ENCODE measurements at places on chromosomes 11 and 22.

- no peak for DNase-seq
These were observed 19.8 kb upstream of the TIMP3 start for GRCh38 chr22:32781695-32782094.

- DNase-seq = no peak
These were observed 29.4 kb downstream of the LRP5 start for GRCh38 chr11:68341557-68342458.

GRCh38 chr11:59187587-59187986, 15.7 kb downstream of the DTX4 start:
- no peak for DNase-seq

- DNase-seq = no peak
These were observed 60.4 kb downstream of the ST3GAL4 start for GRCh38 chr11:126415669-126416420.

- peak; percentile 64 for DNase-seq
These were observed 16.9 kb downstream of the UPB1 start for GRCh38 chr22:24512043-24512442.

- DNase-seq = peak; percentile 92
These were observed 24.4 kb downstream of the P2RY2 start for GRCh38 chr11:73242251-73243092.

DNA sequence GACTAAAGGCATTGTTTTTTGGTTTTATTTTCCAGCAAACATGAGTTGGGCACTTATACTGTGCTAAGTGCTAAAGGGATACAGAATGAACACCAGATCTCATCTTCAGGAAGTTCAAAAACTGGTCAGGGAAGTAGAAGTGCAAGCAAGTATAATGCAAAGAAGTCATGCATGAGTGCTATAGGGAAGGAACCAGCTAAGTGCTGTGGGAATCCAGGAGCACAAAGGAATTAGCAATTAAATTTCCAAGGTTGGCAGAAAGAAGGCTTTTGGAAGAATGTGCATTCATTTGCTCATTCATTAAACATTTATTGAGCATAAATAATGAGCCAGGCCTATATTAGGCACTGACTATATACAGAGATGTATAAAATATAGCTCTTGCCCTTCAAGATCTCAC, 143.7 kb upstream of the ARHGAP42 start:
- no peak for DNase-seq

GRCh38 chr11:61339490-61339878, 6.5 kb downstream of the TKFC start:
- DNase-seq = no peak

GRCh38 chr11:27898166-27898565, 197.9 kb upstream of the BDNF start:
- DNase-seq = no peak

- no peak for DNase-seq
These were observed 33.1 kb upstream of the ADORA2A start for GRCh38 chr22:24394254-24394653.

DNA sequence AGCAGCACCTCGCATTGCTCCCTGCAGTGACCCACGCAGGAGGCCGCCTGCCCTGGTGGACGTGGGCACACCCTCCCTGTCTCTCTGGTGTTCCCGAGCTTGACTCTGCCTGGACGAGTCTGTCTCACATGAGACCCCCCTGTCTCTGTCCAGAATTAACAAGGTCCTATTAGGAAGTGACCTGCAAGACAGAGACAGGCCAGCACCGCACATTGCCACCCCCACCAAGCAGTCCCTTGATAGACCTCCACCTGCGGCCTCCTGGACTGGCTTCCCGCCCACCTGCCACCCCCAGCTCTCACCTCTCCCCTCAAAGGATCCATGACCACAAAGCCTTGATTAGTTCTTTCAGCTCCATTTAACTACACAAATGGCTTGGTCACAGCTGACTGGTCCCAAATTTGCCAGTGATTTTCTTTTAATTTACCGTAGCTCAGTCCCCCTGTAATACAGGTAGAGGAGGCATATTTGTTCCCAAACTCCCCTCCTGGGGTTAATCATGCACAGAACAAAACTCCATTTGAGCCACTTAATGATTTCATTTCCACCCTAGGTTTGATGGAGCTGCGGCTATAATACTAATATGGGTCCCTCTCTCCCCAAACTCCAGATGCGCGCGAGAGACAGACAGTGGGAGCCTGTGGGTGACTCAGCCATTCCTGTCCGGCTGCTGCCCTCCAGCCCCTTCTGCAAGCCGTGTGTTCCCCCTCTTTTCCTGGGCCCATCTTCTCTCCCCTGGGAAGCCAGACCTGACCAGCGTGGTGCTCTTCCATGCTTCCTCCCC, 11.2 kb downstream of the SPATA19 start:
- peak; percentile 37 for DNase-seq

DNA sequence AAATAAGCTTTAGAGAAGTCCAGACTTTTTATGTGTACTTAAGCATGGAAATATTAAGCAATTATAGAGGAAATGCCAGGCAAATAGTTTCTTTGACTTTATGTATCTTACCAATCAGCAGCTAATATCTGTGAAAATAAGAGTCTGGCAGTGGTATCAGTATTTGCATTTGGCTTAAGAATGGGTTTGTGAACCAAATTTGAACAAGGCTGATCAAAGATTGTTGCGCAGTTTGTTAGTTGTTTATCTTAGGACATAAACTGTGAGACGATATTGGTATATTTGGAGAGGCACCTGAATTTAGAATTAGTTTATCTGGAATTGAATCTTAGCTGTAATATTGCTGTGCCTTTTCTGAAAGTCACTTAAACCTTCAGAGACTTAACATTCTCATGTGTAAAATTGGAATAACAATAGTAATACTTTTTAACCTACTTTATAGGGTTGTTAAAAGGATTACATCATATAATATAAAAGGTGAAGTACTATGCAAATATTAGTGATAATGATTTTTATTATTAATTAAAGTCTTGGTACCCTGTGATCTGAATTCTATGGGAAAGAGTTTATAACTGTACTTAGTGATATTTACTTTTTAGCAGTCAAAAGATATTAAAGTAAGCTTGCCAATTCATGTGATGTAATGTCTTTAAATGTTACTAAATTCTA, 66.4 kb downstream of the DYNC2H1 start:
- DNase-seq = no peak

- DNase-seq = no peak
These were observed 983.3 kb downstream of the OPCML start for GRCh38 chr11:132549001-132549400.

GRCh38 chr11:45896422-45896984, 10.6 kb downstream of the FREY1 start:
- no peak for DNase-seq

GRCh38 chr11:72617080-72617762, 57.0 kb downstream of the PDE2A start:
- DNase-seq = no peak

GRCh38 chr22:46935506-46936377, 173.3 kb downstream of the TBC1D22A start:
- DNase-seq = no peak

DNA sequence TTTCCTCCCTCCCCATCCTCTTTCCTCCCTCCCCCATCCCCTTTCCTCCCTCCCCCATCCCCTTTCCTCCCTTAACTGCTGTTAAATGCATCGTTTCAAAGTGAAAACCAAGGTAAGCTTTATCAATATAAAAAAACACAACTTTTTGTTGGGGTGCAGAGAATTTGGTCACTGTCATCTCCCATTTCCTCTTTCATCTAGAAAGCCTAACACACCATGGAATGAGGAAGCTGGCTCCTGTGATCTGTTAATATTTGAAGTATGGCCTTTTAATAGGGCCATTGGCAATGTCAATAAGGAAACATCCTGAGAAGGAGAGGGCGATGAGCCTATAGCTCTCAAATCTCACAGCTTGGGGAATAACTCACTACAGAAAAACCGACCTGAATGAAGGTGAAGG, 7.0 kb downstream of the EXPH5 start:
- no peak for DNase-seq

DNA sequence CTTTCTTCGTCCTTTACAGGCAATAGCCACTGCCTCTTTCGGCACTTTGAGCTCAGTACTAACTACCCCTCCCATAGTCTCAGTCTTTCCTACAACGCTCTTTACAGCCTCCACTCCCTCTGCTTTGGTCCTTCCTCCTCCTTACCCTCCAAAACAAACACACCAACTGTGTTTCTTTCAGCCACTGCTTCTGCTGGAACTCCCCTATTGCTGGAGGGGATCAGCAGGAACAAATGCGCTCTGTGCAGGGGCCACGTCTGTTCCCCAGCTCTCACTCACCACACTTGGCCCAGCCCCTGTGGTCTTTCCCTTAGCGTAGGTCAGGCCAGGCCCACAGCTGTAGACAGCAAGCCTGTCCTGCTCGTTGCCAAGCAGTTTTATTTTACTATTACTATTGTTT, 42.3 kb downstream of the PC start:
- DNase-seq = no peak

- DNase-seq = no peak
These were observed 26.7 kb upstream of the TOLLIP start for GRCh38 chr11:1335811-1336761.

- no peak for DNase-seq
These were observed 19.4 kb downstream of the NFAM1 start for GRCh38 chr22:42412744-42413333.

- no peak for DNase-seq
These were observed 187.5 kb downstream of the SWAP70 start for GRCh38 chr11:9851366-9851765.

DNA sequence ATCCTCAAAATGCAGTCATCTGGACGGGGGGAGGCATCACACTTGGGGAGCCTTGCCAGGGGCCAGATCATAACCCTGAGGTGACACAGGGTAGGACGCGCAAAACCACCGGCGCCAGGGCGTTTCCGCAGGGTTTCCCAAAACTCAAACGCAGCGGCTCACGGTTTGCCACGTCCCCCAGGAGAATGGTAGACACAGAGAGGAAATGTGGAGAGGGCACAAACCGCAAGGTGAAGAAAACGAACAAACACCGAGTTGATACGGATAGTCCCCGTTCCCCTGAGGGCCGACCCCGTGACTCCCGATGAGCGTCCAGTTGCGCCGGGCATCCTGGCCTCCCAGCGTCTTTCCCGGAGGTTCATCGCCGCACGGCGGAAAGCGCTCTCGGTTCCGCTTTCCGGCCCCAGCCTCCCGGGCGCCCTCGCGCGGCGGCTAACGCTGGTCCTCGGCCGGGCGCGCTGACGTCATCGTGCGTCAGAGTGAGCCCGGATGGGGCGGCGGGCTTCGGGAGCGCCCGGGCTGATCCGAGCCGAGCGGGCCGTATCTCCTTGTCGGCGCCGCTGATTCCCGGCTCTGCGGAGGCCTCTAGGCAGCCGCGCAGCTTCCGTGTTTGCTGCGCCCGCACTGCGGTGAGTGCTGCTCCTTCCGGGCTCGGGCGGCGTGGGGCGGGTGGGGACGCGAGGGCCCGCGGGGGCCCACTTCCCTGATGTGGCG, at the start of gene BIRC2:
Gene BIRC2, plus strand, starts transcription at position 467 of the 714 bp plus-strand sequence. CDS start 2,641 bp downstream, outside the sequence.
- DNase-seq = peak; percentile 100

DNA sequence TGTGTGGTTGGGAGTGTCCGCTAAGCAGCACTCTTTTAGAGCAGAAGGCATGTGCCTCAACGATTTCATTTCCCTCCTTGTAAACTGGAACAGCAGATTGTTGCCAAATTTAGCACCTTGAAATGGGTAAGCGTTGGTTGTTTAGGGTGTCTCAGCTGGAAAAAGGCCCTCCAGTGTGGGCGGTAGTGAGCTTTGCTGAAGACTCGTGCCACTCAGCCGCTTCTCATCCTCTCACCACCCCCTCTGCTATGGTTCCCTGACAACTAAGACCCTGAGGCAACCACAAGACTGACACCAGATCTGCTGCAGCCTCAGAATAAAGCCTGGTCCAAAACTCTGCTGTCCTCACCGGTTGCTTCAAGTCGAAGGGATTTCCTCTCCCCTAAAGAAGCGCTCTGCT, 9.9 kb upstream of the FERMT3 start:
- DNase-seq = no peak

DNA sequence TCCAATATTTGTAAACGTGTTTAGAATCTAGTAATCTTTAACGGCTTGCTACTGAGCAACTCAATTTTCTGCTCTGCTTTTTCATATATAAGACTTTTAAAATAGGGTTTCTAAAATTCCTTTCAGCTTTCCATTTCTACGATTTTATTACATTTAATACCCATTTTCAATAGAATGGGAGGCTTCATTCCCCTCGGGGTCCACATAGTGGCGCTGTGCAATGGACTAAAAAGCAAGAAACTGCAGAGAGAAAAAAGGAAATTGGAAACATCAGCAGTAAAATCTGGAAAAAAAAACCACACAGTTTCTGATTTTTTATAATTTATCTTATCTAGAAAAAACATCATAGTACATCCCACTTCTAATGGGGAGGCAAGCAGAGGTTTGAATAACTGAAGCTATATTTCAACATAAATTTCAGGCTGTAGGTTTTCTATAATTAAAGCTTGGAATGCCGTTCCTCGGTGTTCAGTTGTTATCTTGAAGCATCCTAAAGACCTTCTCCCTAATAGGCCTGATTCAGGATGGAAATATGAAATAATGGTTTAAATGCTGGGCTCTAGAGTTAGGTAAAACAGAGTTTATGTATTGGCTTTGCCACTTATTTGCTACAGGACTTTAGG, 18.7 kb upstream of the JHY start:
- DNase-seq = peak; percentile 68

DNA sequence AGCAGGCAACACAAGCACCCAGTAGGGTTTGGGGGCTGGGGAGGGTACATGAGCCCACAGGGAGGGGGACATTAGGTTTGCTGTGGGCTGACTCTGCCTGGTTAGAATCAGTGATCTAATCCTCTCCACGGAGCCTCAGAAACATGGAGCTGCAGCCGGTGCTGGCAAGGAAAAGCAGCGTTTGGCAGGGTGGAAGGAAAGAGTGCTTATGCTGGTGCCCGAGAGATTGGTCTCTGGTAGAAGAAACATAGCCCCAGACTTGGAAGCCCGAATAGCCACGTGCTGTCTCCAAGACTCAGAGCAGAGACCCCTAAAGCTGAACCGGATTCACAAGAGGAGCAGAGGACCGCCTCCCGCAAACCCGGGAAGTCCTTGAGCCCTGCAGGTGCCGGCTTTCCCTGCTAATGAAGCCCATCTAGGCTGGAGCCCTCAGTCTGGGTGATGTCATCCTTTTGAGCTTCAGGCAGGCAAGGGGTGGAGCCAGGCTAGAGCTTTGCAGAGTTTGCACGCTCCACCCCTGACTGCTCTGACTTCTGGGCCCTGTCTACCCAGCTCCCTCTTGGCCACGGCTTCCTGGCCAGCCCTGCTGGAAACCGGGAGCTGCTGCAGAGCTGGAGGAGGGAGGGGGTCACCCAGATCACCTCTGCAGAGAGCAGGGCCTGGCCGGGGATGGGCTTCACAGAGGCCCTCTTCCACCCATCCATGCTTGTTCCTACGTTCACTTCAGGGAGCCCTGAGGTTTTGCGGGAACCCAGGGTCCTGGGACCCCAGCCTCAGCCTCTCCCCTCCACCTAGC, 35.0 kb upstream of the JAM3 start:
- DNase-seq = peak; percentile 86
